ENCODE measurements at places on chromosomes 1 and 21.
A peak's percentile ranks its signal among the peaks of the same experiment; 100 is the strongest.

DNA sequence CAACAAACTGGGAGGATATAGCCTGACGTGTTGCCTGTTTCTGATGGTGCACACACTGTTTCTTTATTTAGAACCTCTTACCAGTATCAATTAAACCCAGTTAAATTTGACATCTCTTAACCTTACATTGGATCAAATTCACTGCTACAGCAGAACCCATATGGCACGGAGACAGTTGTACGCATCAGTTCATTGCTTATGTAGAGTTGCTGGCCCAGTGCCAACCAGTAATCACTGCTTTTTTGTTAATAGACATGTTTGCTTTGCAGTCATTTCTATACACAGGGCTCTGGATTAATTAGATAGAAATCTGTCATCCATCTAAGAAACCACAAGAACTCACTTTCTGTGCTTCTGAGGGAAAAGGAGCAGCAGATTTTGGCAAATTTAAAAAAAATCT, 154.0 kb downstream of the RWDD3 start:
- DNase-seq = no peak

- DNase-seq = no peak
Observed at GRCh38 chr1:230575886-230576500, 66.3 kb upstream of the COG2 start.

DNA sequence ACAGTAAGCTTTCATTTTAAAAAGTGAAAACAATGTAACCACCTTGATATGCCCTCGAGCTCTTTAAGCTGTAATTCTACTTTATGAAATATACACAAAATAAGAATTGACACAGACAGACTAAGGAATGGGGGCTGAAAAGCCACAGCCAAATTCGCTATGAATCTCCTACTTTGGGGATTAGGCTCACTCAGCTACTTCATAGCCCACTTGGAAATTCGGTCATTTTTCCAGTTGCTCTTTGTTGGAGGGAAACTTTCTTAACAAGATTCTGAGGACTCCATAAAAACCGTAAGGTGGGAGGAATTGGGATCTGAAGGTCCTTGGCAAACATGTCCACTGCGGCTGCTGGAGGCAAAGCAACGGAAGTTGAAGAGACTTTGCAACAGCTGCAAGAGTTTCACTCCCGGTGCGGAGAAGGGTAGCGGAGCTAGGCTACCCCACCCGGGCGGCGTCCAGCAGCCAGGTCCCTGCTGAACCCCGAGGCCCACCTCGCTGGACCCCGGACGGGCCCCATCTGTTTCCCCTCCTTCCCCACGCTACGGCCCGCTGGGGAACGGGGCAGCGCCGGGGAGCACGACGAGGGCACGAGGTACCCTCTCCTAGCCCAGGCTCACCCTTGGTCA, 634 bp downstream of the MYCBP start:
- DNase-seq = no peak

GRCh38 chr1:87826681-87827251, 498.1 kb downstream of the LMO4 start:
- peak; percentile 74 for DNase-seq

DNA sequence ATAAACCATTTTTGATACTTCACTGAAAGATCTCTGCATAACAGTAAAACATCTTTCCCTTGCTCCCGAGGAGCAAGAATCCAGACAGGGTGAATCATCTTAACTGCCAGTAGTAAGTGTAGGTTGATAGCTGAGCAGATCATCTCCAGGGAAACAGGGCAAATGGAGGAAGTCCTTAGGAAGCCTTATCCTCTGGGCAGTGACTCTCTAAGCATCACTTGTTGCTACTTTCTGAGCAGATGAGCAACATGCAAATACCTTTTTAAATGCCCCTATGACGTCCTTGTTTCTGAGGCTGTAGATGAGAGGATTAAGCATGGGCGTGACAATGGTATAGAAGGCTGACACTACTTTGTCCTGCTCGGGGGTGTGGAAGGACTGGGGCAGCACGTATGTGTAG, 8.9 kb downstream of the OR2T11 start:
- no peak for DNase-seq

GRCh38 chr1:222288053-222288452, 259.9 kb downstream of the HHIPL2 start:
- DNase-seq = no peak

- DNase-seq = no peak
Observed at GRCh38 chr1:186985889-186986491, 157.2 kb downstream of the PLA2G4A start.

DNA sequence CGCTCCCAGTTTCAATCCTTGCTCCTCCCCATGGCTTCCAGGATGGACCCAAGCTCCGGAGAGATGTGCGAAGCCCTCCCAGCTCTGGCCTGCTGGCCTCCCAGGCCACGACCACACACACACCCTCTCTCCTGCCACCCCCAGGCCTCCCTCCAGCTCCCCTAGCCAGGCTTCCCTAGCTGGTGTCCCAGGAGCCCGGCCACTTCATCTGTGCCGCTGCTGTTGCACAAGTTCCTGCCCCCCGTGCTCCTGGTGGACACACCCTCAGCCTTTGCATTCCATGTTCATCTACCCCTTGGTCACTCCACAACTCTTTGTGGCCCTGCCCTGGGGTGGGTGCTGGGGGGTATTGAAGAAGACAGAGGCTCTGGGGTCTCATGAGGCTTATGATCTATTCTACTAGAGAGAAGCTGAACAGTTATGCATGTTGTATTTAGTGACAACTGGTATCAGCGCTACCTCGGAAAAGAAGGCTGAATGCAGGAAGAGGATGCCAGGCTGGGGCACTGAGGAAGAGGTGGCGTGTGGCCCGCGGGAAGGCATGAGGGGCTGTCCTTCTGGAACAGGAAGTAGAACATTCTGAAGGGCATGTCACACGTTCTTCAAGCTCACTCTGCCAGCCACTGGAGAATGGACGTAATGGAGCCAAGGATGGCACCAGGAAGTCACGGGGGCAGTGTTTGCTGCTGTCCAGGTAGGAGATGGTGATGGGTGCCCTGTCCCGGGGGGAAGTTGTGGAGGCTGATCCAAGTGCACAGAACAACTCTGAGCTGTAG, 172.4 kb downstream of the PSMG1 start:
- DNase-seq = no peak

- DNase-seq = peak; percentile 83
Observed at GRCh38 chr1:3530926-3531818, 76.7 kb downstream of the ARHGEF16 start.

DNA sequence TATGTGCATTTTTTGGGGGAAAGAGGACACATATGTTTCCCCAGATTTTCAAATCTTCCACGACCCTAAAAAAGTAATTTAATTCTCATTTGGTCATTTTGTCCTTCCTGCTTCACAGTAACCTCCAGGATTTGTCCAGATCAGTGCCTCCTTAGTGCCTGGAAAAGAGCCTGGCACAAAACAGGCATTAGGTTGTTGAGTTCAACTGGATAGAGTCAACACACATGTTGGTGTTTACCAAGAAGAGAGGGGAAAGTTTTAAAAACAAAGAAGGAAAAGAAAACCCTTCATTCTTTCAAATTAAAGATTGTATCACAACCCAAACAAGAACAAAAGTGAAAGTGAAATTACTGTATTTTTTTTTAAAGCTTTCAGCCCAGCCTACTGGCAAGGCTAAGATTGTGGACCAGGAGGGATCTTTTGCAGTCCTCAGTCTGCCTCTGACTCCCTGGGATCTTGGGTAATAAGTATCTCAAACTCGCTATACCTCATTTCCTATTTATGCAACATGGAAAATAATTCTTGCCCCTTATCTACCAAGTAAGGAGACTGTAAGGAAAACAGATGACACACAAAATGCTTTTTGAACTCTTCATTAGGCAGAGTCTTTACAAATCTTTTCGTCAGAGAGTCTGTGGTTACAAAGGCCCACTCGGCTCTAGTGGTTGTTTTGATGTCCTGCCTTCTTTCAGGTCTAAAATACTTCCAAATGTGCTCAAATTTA, 57.8 kb downstream of the ZNF281 start:
- no peak for DNase-seq

- DNase-seq = no peak
Observed at GRCh38 chr1:31535561-31535960, 40.8 kb upstream of the TINAGL1 start.

DNA sequence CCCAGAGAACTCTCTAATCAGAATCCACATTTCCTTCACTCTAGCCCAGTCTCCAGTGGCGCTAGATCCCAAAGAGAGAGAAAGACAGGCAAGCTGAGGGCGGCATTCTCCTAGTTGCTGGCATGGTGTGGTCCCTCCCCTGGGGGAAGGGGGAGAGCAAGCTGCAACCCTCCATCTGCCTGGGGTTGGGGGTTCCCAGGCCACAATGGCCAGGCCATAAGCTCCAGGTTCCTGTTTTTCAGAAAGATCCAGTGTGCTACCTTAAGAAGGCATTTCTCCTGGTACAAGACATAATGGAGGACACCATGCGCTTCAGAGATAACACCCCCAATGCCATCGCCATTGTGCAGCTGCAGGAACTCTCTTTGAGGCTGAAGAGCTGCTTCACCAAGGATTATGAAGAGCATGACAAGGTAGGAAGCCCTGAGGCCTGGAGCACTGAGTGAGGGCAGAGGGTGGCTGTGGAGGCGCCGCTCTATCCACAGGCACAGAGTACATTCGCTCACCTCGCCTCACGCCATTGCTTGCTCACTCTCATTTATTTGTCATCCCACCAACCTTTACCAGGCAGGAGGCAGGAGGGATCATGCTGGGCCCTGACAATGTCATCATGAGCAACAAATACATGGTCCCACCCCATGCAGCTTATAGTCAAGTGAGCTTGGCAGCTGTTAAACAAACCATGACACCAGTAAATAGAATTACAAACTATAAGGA, 6.6 kb downstream of the CSF1 start:
- DNase-seq = no peak

DNA sequence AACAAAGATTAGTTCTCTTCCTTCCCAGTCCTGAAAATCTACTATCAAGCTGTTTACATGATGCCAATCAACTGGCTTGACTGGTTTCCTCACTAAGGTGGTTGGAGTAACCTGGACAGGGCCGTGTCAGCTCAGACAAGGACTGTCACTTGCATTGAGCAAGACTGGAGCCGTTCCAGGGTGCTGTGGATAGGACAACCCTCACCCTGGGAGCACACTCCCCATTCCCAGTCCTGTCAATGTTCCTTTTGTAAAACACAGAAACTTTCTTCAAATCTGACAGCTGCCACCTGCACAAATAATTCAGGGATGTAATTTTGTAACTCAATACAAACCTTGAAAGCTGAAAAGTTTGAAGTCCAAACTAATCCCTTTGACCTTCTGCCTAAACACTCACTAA, 31.4 kb downstream of the PLPP3 start:
- DNase-seq = no peak

GRCh38 chr1:162168261-162168660, 98.8 kb downstream of the NOS1AP start:
- no peak for DNase-seq

DNA sequence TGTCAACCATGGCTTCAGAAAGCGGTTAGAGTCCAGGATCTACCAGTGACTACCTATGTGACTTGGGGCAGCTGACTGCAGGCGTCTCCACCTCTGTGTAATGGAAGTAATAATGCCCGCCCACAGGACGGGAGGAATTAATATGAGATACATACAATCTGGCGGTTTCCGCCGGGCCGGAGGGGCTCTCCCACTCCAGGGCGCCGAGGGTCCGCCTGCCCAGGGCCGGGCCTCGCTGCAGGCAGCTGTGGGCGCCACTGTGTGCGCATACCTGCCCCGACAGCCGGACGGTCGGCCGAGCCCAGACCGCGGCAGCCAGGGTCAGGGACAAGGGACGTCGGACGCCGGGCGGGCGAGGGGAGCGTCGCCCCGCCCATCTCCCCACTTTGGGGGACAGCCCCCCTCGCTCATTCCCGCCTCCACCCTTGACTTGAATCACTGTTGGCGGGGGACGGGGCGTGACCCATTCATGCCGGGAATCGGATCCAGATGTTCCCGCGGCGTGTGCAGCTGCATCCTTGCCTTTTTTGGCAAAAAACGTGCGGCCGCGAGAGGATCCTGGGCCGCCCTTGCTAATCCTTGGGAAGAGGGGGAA, 6.0 kb upstream of the SF3A3 start:
- DNase-seq = peak; percentile 97

DNA sequence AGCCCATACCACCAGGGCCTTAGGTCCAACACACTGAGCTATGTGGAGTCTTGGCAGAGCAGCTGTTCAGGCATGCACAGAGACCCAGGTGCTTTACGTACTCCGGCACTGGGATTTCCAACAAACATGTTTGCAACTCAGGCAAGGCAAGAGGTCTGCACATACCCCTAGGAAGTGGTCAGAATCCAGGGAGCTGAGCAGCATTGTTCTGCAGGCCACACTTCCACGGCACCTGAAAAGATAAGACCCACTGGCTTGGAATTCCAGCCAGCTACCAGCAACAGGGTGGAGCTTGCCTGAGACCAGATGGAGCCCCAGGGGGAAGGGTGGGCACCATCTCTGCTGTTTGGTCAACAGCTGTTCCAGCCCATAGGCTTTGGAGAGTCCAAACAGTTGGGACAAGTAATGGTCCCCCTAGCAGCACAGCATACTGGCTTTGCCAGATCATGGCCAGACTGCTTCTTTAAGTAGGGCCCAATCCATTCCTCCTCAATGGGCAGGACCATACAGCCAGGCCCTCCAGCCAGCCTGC, 51.7 kb upstream of the LRRC8B start:
- DNase-seq = no peak

DNA sequence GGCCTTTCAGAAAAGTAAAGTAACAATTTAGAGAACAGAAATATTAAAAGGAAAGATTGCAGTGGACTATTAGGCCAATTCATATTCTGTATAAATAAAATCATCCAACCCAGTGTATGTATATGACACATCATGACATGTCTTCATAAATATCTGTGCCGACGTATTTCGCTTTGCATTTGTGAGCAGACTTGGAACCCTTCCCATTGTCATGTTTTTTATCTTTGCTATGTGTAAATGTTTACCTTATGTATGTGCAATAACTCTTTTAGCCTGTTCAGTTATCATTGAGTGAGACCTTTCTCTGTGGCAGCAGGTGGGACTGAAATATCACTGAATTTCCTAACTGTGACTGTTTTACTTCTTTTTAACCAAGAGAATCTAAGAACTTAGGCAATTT, 58.0 kb upstream of the FAM3B start:
- no peak for DNase-seq

GRCh38 chr1:4658643-4659628, 4.5 kb downstream of the AJAP1 start:
- DNase-seq = no peak

DNA sequence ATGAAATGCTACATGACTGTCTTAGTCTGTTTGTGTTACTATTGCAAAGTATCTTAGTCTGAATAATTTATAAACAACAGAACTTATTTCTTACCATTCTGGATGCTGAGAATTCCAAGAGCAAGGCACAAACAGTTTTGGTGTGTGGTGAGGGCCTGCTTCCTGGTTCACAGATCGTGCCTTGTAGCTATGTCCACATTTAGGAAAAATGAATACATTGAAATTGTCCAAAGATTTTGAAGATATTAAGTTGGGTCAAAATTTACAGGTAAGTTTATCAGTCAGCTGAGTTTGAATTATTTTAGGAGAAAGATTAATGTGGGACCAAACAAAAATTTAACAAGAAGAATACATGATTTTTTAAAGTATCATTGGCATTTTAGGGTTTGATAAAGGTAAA, 293.5 kb downstream of the LTN1 start:
- DNase-seq = no peak

Measured in femur (tissue), 1 donor.